NCI-H510A treated with DMSO at 0.1 percent for 48 hours (cell line): ENCODE measurements at places on chromosomes 16 and 17.
A peak's percentile ranks its signal among the peaks of the same experiment; 100 is the strongest.

DNA sequence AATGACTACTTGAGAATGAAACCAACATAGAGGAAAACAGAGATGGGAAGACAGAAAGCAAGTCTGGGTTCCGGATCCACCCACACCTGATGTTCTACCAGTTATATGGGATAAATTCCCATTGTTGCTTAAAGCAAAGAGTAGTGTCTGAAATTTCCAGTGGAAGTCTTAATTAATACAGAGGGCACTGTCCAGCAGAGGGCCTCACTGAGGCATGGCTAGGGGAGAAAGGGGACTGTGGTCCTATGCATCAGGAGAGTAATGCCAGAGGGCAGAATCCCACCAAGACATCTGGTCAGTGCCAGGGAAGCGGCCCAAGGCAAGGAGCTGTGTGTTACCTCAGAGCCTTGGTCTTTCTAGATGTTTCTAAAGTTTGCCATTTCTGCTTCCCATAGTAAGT lies 7.5 kb upstream of the UMOD start:
- no peak for DNase-seq

- DNase-seq = no peak
Measured at GRCh38 chr17:34222722-34223497, 32.2 kb upstream of the CCL2 start.

- DNase-seq = peak; percentile 72
Measured at GRCh38 chr16:46974352-46974751, 878 bp upstream of the DNAJA2 start.

DNA sequence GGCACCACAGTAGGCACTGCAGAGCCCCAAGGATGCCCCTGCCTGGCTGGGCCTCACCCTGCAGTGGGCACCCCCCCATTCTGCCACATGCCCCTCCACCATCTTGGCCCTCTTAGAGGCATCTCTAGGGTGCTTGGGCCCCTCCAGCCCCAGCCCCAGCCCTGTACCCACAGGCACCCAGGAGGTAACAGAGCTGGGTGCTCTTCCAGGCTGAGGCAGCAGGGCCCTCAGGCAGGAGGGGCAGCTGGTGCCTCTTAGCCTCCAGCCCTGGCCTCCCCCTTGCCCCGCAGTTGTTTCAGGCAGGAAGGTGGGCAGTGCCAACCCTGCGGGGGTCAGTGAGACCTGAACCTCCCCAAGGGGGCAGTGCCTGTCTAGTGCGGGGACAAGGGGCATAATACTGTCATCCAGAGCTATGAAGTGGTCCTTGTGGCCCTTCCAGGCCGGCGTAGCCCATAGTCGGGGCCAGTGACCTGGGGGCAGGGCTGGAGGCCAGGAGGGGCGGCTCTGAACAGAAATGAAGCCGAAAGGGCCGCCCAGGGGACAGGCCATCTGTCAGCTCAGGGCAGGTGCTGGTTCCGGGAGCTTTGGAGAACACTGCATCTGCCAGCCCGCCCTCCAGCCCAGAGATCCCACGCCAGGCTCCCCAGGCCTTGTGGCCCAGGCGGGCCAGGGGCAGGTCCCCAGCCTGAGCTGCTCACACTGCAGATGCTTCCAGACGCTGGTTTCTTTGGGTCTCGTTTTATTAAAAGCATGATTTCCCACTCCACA lies 4.9 kb upstream of the AATK start:
- DNase-seq = no peak

DNA sequence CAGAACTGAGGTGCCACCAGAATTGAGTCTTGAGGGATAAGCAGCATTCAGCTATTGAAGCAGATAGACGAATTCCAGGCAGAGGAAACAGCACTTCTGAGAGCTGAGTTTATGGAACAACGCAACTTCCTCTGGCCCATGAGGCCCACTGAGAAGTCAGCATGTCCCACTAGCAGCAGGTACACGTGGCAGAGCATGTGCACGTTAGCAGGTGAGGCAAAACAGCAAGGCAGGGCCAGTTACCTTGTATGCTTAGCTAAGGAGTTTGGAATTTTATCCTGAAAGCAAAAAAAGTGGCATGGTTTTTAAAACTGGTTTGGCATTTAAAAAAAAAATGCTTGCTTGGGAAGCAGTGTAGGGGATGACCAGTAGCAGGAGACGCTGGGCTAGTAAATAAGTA lies 305.6 kb downstream of the CPPED1 start:
- DNase-seq = no peak

- DNase-seq = no peak
Measured at GRCh38 chr16:2507665-2508064, 6.1 kb upstream of the ATP6V0C start.

DNA sequence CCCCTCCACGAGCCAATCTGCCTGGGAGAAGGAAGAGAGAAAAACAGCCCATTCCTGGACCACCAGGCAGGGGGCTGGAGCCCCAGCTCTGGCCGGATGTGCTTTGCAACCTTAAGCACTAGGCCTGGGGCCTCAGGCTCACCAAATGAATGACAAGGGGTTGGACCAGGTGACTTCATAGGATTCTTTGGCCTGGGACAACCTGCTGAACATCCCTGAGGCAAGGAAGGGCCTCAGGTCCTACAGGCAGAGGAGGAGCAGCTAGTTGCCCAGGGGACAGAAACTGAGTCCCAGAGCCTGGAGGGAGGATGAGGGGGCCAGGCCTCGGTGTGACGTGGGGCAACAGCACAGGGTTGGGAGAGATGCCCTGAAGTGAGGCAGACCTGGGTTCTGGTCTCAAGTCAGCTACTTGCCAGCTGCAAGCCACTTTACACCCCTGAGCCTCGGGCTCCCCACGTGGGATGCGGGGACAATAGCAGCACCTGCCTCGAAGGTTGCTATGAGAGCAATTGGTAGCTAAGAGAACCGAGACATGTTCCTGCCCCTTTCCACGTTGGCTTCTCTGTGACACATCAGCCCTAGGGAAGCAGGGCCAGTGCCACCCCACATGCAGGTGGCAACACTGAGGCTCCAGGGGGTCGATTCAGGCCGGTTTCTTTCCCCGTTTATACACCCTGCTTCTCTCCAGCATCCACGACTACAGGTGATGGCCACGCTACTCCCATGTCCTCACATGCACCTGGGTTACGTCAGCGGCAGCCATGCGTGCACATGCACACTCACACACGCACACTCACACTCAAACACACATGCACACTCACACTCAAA lies 42.6 kb downstream of the CFAP20 start:
- no peak for DNase-seq

DNA sequence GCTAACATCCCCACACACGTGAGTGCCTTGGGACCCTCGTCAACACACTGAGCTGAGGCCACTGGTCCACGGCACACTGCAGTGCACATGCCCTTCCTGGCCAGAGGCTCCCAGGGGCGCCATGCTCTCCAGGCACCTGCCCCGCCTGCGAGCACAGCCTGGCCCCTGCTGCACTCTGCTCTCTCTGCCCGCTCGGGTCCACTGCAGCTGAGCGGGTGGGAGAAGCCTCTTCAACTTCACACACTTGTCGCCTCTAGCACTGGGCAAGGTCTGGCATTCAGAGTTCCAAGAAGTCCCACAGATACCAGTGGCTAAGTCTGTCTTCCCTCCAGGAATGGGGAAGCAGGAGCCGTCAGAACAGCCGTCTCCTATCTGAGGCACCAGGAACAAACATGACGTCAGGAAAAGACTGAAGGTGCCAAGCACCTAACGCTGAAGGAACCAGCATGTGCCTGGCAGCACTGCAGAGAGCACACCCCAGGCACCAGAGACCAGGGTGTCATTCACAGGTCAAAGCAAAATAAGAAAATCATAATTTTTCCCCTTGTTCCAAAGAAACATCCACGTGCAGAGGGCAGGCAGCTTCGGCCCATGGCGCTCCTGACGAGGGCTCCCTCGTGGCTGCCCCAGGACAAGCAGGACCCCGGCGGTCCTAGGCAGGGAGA lies 82.9 kb downstream of the ZNF778 start:
- DNase-seq = no peak

DNA sequence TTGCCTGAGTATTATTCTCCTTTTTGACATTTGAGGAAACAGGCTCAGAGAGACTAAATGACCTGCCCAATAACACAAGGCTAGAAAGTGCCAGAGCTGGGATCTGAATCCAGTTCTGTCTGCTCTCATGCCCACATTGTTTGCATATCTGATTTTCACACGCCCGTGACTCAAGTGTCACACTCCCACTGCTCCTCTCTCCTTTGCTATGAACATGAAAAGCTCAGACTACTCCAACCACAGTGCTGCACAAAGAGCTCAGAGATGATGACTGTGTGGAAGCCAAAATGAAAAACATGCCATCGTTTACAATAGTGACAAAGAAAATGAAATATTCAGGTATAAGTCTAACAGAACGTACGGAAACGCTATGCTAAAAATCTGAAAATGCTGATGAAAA lies 107.9 kb downstream of the SMG6 start:
- peak; percentile 7 for DNase-seq

GRCh38 chr16:87828907-87829621 lies 40.2 kb downstream of the SLC7A5 start:
- DNase-seq = no peak

GRCh38 chr16:61024180-61024900 lies 1011.9 kb downstream of the CDH8 start:
- no peak for DNase-seq

GRCh38 chr17:56885312-56885657 lies 28.6 kb downstream of the TRIM25 start:
- DNase-seq = no peak

DNA sequence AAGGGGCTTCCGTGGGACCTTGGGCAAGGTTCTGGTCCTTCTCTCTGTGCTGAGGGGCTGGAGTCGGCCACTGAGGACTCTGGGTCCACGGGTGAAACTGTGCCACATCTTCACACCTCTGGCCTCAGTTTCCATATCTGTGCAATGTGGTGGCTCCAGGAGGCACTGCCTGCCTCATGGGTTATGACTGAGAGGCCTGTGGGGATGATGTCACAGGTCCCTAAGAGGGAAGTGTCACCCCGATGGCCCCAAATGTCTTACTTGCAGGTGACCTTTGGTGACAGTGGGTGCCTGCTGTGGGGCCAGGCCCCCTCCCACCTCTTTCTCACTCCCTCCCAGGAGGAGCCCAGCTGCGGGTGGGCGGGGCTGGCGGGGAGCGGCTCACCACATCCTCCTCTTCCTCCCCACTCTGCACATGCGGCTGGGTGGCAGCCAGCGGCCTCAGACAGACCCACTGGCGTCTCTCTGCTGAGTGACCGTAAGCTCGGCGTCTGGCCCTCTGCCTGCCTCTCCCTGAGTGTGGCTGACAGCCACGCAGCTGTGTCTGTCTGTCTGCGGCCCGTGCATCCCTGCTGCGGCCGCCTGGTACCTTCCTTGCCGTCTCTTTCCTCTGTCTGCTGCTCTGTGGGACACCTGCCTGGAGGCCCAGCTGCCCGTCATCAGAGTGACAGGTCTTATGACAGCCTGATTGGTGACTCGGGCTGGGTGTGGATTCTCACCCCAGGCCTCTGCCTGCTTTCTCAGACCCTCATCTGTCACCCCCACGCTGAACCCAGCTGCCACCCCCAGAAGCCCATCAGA lies at the start of gene IL21R:
IL21R (plus strand) TSS at position 407 of the 801 bp plus-strand sequence. CDS start 27,898 bp downstream, outside the sequence.
- peak; percentile 39 for DNase-seq

DNA sequence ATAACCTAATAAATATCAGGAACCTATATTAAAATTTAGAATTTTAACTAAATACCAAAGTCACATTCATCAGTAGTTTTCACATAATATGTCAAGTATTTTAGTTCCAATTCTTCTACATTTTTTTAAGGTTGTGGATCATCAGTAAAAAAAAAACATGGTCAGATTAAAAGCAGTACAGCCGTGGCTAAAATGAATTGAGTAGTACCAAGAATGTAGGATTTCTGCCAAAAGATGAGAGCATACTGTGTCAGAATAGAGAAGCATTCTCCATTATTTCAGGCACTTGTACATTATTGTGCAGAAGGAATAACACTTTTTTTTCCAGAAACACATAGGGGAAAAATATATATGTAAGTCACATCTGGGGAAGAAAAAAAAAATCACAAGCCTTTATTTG lies 1176.1 kb downstream of the CDH11 start:
- no peak for DNase-seq

DNA sequence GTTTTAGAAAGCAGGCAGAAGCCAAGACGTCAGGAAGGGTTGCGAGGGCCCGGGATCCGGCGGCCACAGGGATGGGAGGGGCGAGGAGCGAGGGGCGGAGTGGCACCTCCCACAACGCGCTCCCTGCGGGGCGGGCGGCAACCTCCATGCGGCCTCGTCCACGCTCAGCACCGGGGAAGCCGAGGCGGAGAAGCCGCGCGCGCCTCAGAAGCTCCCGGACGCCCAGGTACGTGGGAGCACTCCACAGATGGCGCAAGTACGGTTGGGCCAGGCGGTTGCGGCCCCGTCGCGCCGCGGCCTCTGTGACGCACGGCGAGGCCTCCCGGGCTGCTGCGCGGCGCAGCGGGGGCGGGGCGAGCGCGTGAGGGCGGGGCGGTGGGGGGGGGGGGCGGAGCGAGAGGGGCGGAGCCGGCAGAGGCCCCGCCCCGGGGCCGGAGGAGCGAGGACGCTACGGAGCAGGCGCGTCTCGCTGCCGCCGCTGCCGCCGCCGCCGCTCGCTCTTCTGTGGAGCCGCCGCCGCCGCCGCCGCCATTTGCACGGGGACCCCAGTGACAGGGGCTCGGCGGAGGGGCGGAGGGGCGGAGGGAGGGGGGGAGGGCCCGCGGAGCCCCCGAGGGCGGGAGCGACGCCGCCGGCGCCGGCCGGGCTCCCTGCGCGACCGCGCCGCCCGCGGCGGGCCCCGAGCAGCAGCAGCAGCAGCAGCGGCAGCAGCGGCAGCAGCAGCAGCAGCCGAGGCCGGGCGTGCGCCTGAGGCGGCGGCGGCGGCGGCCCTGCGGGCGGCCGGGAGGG lies at the start of gene TENT4B:
TENT4B (plus strand) TSS at position 500 of the 789 bp plus-strand sequence. CDS start 316 bp downstream, outside the sequence.
- peak; percentile 84 for DNase-seq

GRCh38 chr17:73564843-73565242 lies 79.4 kb downstream of the SDK2 start:
- no peak for DNase-seq

GRCh38 chr17:7113273-7114071 lies 1.1 kb downstream of the ASGR2 start:
- DNase-seq = no peak

DNA sequence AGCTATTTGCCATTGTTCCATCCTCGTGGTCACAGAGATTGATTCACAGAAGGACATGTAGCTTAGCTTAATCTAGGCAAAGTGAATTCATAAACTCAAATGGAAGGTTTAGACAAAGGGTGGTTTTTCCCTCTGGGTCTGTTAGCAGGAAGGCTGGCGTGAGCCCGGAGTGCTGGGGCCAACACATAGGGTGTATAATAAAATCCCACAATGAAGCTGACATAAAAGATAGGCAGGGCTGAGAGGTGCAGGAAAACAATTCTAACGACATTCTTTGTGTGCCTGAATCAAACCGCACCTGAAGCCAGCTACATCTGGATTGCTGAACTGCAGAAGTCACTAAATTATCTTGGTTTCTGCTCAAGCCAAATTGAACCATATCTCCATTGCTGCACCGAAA lies 173.9 kb downstream of the MAF start:
- DNase-seq = no peak

DNA sequence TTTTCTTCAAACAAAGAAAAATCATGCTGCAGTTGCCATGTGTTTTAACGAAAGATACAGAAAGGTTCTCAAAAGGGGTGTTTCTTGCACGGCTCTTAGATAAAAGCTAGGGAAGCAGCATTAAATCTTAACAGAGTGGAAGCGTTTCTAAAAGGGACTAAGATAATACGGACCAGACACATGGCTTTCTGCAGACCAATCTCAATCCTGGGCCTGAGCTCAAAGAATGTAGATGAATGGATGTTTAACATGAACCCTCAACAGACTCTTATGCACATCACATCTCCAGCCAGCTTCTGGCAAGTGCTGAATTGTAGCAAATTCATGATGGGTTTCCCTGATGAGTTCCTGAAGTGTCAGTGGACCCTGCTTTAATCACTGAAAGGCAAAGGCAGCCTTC lies 80.2 kb upstream of the COX10 start:
- no peak for DNase-seq
